ENCODE measurements at places on chromosomes 7 and 10.

- no peak for DNase-seq
Observed at GRCh38 chr7:11332186-11332864, 358.7 kb downstream of the PHF14 start.

GRCh38 chr7:20079080-20079479 is 138.1 kb downstream of the MACC1 start:
- no peak for DNase-seq

DNA sequence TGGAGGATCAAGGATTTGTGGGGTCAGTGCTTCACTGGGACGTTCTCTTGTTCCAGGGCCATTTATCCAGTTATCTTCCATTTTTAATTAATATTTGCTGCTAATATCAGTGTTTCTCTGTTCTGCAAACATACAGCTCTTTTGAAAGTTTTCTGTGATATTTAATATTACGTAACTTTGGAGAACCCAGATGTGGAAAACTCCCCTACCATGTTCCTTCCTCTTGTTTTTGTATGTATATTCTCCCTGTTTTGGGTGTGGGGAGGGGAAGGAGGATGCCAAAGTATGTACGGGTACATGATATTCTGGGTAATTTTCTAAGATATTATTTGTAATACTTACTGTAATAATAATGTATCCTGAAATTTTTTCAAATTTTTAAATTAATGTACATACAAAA is 55.9 kb downstream of the MYO3A start:
- DNase-seq = no peak

DNA sequence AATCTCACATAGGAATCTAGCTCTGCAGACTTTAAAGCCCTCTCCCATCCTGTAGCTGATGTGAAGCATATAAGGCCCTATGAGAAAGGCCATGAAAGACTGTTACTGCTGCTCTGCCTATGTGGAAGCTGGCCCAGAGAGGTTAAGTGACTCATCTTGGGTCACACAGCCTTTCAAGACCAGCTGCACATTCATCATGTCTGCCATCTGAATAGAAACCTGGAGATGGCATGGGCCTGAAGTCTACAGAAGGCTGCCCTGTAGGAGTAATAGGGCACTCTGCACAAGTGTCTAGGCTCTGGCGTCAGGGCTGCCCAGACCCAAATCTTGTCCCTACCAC is 59.4 kb upstream of the COL13A1 start:
- DNase-seq = no peak

DNA sequence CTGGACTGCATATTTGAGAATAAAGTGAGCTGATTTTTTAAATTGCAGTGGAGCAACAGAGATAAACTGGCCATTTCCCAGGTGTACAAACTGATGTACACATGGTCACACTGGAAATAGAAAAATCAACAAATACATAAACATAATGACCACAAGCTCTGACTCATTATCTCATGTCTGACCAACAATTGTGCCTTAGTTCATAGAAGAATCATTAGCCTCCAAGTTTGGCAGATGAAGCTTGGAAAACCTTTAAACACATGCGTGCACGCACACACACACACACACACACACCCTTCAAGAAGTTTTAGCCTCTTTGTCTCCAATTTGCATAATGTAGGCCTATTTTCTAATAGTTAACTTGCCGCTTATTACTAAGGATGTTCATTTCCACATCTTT is 308.9 kb upstream of the POM121L12 start:
- DNase-seq = no peak

DNA sequence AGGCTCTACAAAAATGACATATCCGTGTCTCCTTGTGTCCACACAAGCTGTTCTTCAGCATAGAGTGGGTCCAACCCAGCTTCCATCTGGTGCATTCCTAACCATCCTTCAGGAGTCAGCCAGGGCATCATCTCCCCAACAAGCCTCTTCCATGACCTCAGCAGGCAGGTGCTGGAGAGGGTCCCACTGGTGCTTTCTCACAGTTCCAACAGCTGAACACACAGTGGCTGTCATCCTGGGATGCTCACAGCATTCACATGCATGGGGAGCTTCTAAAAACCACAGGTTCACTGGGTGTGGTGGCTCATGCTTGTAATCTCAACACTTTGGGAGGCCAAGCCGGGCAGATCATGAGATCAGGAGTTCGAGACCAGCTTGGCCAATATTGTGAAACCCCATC is 6.4 kb upstream of the CYP3A4 start:
- DNase-seq = no peak

DNA sequence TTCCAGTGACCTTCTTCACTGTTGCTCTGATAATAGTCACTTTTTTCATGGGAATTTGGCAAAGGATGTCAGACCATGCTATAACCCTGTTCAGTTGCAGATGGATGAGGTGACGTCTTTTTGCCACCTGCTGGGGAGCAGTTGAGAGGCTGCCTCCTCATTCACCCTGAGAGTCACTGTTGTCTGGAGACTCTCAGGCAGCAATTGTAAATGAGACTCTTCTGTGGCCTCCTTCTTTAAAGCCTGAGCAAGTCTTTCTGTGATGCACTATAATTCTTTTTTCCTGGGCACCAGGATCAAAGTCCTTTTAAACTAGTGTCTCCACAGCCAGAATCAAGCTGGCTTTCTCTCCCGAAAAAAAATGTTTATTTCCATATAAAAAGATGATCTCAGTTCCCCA is 345.1 kb downstream of the ARL4A start:
- no peak for DNase-seq

- DNase-seq = no peak
Observed at GRCh38 chr10:70784471-70784870, 706 bp downstream of the TBATA start.

- peak; percentile 80 for DNase-seq
Observed at GRCh38 chr7:36670585-36671431, 53.5 kb downstream of the AOAH start.

Data from K562 (cell line).